ENCODE measurements at places on chromosomes 2 and 18.

DNA sequence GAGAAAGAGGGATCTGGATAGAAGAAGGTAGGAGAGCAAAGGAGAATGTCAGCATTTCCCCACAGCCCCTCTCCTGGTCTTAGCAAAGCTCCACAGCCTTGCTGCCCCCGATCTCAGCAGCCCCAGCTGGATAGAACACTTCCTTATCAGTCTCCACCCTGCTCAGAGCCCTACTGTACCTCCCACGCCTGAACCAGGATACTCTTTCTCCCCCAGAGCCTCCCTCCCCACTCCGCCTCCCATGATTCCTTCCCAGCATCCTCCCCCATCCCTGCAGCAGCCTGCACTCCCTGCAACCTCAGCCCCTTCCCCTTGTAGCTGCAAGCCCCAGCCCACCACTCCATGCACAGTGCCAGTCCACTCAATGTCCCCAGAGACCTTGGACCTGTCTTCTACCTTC, 25.8 kb downstream of the PLB1 start:
- DNase-seq, result no peak

DNA sequence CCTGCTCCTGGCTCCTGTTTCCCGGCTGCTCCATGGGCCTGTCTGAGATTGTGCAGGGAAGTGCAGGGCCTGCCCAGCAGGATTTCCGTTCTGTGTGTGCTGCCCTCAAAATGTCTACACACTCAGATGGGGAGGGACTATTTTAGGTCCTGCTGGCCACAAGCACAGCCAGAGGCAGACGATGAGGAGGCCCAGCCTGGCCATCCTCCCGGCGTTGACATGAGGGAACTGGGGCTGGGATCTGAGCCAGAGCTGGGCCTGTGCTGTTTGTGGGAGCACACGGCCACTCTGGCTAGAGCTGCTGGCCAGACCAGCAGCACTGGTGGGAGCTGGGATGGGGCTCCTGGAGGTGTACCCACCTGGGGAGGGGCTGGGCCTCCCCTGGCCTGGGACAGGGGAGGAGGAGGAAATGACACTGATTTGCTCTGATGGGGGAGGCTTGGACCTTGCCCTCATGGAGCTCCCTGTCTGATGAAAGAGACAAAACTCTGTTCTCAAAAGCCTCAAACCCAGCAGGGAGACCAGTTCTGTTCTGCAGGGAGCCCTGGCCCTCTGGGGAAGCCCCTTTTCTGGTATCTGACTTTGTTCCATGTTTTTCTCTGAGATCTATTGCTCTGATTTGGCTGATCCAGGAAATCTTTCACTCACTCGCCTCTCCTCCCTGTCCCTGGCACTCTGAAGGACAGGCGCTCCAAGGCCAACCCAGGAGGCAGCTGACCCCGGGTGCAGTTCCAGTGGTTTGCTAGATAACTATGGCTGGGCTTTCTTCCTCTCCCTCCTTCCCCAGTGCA, 161.8 kb downstream of the DYSF start:
- DNase-seq, result no peak

GRCh38 chr18:31302991-31303390, 15.0 kb upstream of the DSG1 start:
- DNase-seq, result no peak

DNA sequence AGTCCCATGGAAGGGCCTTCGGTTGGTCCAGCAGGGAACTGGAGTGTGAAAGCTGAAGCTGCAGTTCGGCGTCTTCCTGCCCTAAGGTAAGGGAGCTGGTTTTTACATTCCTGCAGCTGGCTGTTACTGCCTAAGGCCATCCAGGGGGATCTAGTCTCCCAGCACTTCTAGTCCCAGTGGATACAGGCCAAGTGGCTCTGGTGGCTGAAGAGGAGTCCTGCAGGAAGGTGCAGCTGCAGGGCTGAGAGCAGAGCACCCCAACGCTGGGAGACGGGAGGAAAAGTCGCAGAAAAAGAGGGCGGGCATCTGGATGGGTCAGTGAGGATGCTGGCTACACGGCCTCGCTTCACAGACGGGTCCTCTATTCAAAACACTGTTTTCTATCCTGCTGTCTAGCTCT, 225.0 kb upstream of the HS6ST1 start:
- no peak for DNase-seq

DNA sequence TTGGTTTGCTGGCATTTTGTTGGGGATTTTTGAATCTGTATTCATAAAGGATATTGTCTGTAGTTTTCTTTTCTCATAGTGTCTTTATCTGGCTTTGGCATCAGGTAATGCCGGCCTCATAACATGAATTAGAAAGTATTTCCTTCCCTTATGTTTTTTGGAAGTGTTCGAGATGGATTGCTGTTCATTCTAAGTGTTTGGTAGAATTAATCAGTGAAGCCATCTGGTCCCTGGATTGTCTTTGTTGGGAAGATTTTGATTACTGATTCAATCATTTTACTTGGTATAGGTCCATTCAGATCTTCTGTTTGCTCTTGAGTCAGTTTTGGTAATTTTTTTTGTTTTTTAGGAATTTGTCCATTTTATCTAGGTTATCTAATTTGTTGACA, 22.3 kb downstream of the KIAA1328 start:
- no peak for DNase-seq

DNA sequence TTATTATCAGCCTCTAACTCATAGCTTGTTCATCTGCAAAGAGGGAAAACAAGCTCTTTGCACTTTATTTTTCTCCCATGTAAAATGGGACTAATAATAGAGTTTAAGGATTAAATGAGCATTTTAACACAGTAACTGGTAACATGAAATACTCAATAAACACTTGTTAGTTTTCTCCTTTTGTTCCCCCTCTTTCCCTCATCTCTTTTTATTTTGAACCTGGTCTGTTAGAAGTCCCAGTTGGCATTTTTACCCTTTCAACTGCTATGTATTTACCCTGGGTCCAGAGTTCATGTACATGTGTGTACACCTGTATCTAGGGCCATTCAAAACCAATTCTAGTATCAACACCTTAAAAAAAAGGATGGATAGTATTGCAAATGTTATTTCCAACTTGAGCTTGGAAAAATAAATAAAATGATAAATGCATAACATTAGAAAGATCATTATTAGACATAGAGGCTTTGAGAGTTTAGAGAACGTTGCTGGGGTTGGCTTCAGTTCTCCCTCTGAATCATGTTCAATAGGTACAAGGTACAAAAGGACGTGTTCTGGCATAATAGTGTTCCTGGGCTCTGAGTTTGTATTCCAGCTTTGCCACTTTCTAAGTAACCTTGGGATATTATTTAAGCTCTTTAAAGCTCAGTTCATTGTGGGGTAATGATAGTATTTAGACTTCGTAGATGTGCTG, 5.2 kb upstream of the VPS54 start:
- DNase-seq, result no peak

DNA sequence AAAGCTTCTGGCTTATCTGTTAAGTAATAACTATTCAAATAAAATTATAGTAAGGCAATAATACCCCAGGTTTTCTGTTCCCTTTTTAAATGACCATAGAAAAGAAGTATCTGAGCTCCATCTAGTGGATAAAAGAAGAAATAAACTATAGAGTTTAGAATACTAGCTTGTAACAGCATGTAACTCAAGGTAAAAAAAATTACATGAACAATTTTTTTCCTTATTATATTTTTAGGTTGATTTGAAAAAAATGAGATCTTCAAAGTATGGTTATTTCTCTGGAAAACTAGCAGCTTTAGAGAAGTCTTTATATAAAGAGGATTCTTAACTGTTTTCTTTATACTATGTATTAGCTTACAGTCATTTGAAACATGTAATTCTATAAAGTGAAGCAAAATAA, 58.1 kb downstream of the NCKAP1 start:
- peak; percentile 33 for DNase-seq

DNA sequence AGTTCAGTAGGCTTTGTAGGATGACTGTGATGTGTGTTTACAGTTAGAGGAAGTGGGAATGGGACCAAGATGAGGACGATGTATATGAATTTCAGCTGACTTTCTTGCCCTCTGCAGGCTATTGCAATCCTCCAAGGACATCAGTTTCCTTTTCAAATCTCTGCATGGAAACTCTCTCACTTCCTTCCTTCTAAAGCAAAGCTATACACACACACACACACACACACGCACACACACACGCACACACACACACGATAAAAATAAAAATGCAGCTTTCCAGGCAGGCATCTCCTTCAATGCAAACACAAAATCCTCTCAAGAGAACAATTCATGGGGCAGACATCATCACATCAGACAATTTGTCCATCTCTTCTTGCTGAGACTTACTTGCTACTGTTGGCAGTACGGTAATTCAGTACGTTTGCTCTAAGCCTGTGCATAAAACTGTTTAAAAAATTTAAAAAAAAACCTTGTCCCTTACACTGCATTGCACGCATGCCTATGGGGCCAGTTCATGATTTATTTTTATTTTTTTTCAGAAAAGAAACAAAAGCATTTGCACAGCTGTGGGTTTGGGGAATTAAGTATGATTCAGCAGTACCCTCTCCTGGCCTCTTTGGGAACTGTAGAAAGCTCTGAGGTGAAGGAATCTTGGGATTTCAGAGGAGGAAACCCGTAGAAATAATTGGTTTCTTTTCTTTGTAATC, 27.1 kb upstream of the ICOS start:
- DNase-seq, result peak; percentile 60

- DNase-seq, result no peak
Measured at GRCh38 chr2:25400169-25400568, 58.4 kb upstream of the DNMT3A start.

DNA sequence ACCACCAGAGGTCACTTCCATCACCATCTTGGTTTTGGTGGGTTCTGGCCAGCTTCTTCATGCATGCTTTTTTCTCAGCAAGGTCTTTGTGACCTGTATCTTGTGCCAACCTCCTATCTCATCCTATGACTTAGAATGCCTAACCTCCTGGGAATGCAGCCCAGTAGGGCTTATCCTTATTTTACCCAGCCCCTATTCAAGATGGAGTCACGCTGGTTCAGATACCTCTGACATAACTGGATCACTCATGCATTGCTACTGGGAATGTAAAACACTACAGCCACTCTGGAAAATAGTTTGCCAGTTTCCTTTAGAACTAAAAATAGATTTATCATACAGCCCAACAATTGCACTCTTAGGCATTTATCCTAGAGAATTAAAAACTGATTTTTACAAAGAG, 219.2 kb downstream of the IRS1 start:
- DNase-seq, result no peak

DNA sequence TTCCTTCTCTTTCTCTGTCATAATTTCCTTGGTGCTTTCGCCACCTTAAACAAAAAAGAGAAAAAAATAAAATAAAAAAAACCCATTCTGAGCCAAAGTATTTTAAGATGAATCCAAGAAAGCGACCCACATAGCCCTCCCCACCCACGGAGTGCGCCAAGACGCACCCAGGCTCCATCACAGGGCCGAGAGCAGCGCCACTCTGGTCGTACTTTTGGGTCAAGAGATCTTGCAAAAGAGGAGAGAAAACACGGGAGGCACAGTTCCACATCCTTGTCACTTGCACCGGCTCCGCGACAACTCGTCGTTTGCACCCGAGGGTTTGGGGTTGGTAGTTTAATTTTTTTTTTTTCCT, 1.8 kb upstream of the SP9 start:
- DNase-seq, result no peak

DNA sequence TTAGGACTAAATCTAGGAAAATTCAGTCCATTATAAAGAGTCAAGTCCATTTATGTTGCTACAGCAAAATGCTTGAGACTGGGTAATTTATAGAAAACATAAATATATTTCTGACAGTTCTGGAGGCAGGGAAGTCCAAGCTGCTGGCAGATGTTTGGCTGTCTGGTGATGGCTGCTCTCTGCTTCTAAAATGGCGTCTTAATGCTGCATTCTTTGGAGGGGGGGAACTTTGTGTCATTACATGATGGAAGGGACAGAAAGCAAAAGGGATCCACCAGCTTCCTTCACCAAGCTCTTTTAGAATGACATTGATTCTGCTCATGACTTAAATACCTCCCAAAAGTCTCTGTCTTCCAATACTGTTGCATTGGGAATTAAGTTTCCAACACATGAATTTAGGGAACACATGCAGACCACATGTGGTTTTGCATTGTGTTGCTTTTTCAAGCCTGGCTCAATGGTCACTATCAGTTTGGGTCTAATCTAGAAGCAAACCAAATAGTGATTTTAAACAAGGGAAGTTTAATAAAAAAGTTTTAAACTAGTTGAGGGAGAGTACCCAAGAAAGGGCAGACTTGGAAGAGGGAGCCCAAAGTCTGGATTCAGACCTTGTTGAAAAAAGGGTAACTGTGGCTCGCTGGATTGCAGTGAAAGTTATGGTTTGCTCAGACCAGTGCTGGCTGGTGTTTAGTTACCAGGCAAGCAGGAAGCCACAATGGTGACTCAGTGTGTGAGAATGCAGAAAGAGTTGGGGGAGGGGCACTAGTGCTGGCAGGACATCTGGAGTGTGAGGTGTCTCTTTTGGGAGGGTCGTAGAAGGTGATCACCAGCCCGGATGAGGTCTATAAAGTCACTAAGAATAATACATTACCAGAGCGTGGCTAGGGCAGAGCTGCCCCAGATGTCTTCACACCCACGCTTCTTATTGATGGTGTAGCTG, 30.8 kb downstream of the C18orf54 start:
- DNase-seq, result peak; percentile 69

DNA sequence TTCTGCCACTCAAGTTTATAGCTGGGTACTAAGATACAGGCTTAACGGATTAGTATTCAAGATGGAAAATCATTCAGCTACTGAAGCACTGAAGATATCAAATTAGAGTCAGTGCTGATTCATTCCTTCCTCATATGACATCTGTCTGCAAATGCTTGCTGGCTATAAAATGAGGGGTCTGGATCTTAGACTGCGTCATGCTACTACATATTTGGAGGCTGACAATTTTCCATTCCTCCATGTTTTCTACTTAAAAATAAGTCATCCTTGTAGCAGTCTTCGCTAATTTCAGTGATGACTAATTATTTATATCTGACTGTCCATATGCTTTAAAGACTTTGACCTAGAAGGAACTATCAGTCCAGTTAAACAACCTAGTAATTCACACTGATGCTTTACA, 233.4 kb downstream of the RIT2 start:
- DNase-seq, result no peak

DNA sequence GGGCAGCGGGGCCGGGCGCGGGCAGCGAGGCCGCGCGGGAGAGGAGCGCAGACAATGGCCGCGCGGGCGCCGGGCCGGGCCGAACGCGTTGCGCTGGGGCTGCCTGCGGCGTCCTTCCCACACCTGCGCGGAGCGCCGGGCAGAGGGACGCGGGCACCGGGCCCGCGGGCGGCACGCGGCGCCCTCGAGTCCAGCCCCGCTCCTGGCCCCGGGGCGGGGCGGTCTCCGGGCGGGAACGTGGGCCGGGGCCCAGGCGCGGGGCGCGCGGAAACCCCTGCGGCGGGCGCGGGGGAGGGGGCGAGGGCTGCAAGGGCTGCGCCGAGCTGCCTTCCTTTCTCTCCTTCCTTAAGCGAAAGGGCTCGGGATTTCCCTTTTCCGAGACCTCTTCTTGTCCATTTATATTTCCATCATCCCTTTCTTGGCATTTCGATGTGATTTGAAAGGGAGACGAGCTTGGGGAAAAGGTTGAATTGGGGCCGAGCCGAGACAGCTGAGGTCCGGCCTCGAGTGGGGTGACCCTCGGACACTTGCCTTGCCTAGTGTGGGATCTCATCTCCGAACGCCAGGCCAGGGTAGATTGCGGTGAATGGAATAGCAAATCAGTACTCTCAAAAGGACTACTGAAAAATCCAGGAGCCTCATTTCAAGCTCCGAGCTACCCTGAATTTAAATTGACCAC, 676 bp downstream of the KLHL23 start:
- no peak for DNase-seq

Data from activated CD4-positive, alpha-beta T cell treated with anti-CD3 and anti-CD28 coated beads, Interleukin-2, Interleukin-4, amounts not matched to agents 100 ng/mL and 50 ng/mL, durations not matched to agents 16 hours and 8 hours (primary cell).